Panc1 (cell line): ENCODE measurements at places on chromosomes 5 and 9. TPM values are rescaled to one million over a fixed set of nuclear protein-coding genes. Genes with fewer than 3 reads are reported as not detected.

DNA sequence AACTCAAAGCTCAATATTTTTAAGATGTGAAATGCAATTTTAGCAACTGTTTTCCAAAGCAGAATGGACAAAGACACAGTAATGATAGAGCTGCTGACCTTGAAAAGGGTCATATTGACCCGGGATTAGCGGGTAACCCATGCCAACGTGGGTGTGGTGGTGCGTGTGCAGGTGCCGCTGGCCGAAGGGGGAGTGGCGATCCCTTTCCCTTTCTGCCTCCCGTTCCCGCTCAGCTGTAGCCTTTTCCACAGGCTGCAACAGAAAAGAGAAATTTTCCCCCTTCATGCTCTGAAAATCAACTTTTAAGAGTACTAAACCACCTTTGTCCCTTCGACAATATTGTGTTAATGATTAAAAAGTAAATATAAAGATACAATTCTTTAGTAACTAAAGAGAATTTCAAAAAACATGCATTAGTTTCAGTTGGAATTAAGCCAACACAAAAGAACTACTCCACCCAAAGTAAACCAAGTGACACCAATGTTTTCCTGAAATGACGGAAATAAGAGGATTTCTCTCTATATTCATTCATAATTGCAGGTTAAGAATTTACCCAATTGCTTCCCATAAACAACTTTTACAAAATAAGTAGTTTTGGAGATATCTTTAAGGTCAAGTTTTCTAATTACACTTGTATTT lies 105.2 kb downstream of the ZNF608 start:
- peak overlapping the region; percentile 92 for H3K27ac ChIP-seq
- H3K36me3 ChIP-seq: no peaks in the 10 kb centered on the region
- no peak for DNase-seq
- H3K4me3 ChIP-seq: no peak overlapping the region
- H3K27me3 ChIP-seq: no peaks in the 10 kb centered on the region
- peaks cover 28% of the 10 kb centered on the region for H3K4me1 ChIP-seq

DNA sequence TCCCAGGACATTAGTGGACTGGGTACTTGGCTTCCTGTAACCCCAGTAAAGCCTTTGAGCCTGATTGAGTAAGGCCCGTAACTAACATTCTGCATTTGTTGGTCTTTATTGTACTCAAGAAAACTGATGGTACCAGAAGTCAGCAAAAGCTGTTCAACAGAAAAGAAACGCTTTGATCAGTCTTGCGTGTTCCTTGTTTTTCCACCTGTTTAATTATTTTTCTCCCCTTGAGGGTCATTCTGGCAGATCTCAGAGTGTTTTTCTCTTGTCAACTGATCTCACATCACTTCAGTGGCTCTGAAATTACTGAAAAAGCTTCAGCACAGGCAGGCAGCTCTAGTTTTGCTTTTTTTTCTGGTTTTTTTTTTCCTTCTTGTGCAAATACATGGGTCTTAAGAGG lies 6.1 kb upstream of the TMEM268 start:
- no peaks in the 10 kb centered on the region; the same call in 1 of the 2 replicates for H3K4me1 ChIP-seq
- no peaks in the 10 kb centered on the region for H3K27me3 ChIP-seq
- H3K4me3 ChIP-seq: no peak overlapping the region
- no peak for DNase-seq
- H3K27ac ChIP-seq: no peak overlapping the region

- DNase-seq: no peak
- peaks cover 16% of the 10 kb centered on the region; the same call in 1 of the 2 replicates for H3K4me1 ChIP-seq
- no peaks in the 10 kb centered on the region for H3K27me3 ChIP-seq
- H3K36me3 ChIP-seq: no peaks in the 10 kb centered on the region
- peak overlapping the region; percentile 33 for H3K4me3 ChIP-seq
- peak overlapping the region; percentile 71 for H3K27ac ChIP-seq
Observed at GRCh38 chr5:72556351-72557166, 49.3 kb upstream of the ZNF366 start.

- no peaks in the 10 kb centered on the region for H3K4me1 ChIP-seq
- no peak for DNase-seq
- no peaks in the 10 kb centered on the region for H3K27me3 ChIP-seq
- no peak overlapping the region for H3K4me3 ChIP-seq
- H3K36me3 ChIP-seq: no peaks in the 10 kb centered on the region
Observed at GRCh38 chr5:567664-568060, 43.4 kb upstream of the SLC9A3 start.

DNA sequence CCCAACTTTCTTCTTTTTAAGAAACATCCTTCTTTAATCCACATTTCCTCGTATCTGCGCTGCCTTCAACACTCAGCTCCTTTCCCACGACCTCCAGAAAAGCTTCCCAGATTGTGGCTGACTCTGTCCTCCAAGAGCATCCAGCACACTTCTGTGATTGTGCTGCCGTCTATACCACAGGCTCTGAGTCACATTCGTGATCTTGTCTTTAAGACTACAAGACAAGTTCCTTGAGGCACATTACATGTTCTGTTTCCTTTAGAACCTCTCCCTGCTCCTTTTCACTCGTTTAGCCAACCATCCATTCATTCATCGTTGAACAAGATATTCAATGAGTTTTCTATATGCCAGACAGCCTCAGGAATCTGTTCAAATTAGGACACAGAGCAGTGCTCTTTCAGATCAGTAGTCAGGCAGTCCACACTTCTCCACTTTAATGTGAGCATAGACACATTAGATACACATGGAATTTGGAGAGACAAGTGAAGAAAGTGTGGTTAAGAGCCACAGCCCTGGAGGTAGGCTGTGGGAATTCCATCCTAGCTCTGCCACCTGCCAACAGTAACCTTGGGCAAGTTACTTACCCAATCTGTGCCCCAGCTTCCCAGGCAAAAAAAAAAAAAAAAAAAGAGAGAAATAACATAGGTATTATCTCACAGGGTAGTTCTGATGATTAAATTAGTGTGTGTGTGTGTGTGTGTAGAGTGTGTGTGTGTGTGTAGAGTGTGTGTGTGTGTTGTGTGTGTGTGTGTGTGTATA lies 18.9 kb downstream of the WHRN start:
- H3K4me1 ChIP-seq: no peaks in the 10 kb centered on the region
- H3K4me3 ChIP-seq: no peak overlapping the region
- no peaks in the 10 kb centered on the region for H3K27me3 ChIP-seq
- H3K36me3 ChIP-seq: no peaks in the 10 kb centered on the region

DNA sequence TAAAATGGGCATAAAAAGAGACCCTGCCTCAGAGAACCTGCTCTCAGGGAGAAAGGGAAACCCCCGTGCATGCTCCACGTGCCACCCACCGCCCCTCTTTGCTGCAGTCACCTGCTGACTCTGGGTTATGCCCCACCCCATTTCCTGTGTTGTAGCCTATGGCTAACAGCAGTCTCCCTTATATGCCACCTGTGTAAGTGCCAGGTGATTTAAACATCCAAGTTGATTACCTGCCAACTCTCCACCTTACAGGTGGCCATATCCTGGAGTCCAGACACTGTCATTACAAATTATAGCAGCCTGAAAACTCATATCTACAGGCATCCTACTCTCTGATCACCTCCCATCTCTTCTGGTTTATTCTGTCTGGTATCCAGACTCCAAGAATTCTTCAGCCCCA lies 242.6 kb downstream of the HSPA4 start:
- H3K27ac ChIP-seq: no peak overlapping the region
- no peak for DNase-seq

DNA sequence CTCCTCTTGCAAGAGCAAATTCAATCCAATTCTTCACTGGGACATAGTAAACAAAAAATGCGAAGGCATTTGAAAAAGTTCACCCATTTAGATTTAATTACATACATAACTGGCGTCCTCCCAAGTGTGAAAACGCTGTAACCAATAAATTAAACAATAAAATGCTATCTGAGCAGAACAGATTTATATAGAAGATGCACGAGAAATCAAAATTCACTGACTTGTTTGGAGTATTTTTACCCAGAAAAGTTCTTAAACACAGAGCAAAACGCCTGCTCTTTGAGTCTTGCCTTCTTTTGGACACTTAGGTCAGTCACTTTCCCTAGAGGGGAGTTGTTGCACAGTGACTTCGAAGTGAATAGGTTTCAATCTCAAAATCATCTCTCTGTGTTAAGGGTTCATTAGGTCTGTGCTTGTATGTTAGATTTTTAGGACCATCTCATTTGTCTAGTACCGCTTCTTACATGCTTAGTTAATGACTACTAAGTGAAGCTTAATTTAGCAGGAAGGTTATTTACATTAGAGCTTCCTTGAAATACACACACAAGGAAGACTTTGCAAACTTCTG lies 1.9 kb downstream of the ALDH1A1 start:
- no peaks in the 10 kb centered on the region for H3K36me3 ChIP-seq
- DNase-seq: no peak
- no peak overlapping the region for H3K27ac ChIP-seq

- DNase-seq: no peak
- no peaks in the 10 kb centered on the region for H3K36me3 ChIP-seq
- H3K27ac ChIP-seq: no peak overlapping the region
- no peak overlapping the region for H3K4me3 ChIP-seq
- H3K27me3 ChIP-seq: no peaks in the 10 kb centered on the region
Observed at GRCh38 chr5:77957931-77958521, 181.9 kb upstream of the TBCA start.

GRCh38 chr9:136824496-136825225 lies 16.9 kb downstream of the RABL6 start:
- no peak overlapping the region for H3K27ac ChIP-seq
- no peaks in the 10 kb centered on the region for H3K27me3 ChIP-seq
- DNase-seq: no peak

DNA sequence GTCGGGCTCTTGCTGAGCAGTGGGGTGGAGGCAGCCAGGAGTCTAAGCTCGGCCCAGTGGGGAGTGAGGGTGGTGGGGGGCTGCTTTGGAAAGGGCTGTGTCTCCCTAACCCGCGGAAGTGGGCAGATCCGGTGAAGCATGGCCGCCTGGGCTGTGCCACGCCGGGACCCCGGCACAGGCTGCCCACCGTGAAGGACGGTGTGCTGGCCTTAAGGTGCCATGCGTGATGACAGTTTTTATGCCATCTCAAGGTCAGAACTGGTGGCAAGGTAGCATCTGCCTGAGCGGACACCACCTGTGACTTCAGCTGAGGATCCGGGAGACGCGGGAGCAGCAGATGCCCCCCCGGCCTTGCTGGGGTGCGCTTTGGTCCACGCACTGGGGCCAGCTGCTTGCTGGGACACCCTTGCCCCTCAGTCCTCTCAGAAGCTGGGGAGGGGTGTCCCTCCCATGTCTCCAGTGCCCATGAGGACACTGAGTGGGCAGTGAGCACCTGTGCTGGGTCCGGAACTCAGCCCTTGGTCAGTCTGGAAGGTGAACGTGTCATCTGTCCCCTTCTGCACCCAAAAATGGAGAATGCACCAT lies 53.9 kb downstream of the AHRR start:
- no peaks in the 10 kb centered on the region; the same call in 1 of the 2 replicates for H3K4me1 ChIP-seq
- no peak overlapping the region for H3K27ac ChIP-seq
- H3K36me3 ChIP-seq: no peaks in the 10 kb centered on the region
- H3K27me3 ChIP-seq: no peaks in the 10 kb centered on the region

DNA sequence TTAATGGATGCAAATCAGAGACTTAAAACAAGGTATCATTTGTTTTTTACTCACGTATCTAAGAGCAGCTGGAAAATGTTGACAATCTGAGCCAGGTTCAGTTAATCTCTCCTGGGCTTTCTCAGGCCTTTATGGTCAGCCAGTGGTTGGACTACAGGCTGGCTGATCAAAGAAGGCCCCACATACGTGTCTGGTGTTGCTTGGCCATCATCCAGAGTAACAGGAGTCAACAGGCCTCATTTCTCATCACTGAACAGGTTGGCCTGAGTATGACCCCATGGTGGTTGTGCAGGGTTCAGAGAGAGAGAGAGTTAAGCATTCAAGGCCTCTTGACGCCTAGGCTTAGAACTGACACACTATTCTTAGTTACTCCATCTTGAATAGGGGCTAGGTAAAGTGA lies 97.0 kb upstream of the VLDLR start:
- no peaks in the 10 kb centered on the region for H3K36me3 ChIP-seq
- no peaks in the 10 kb centered on the region for H3K4me1 ChIP-seq
- H3K27ac ChIP-seq: no peak overlapping the region

DNA sequence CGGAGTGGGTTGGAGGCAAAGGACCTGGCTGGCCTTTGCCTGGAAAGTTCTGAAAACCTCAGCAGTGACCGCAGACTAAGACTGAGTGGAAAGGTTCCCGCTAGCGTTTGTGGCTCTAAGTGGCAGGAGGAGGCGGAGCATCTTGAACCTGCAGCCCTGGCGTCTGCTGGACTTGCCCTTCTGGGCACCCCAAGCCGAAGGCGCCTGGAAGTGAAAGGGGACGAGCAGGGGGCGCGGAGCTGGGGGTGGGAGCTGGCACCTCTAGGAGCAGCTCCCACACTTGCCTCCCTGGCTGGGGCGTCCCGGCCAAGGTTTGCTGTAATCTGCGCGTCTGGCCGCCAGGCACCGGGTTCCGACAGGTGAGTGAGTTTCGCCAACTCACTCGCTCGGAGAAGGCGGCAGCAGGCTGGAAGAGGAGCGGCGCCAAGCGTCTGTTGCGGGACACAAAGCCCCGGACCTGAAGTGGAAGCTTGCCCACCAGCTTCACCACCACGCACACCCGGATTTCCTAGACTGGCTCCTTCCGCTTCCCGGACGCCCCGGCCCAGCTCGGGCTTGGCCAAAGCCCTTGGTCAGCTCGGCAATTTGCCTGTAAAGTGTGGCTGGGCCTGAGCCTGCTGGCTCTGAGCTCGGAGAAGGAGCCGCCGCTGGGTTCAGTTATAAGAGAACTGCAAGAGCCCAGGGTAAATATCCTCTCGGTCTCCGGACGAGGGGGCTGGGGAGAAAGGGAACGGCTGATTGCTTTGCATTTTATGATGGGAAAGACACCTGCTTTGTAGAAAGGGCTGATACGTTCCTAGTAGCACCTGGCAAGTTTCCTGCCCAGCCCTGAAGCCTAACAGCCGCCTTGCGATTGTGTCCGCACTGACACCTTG lies at the start of gene GNA14:
Gene GNA14 (minus strand): TSS at position 89 of the 875 bp plus-strand sequence. CDS start 529 bp downstream, outside the sequence.
- H3K27ac ChIP-seq: no peak within 1 kb of the TSS
- no peaks in the 10 kb centered on the region for H3K36me3 ChIP-seq
- no peaks in the 10 kb centered on the region for H3K4me1 ChIP-seq
- H3K4me3 ChIP-seq: peak within 1 kb of the TSS; percentile 54
- DNase-seq: no peak
- H3K27me3 ChIP-seq: no peaks in the 10 kb centered on the region

DNA sequence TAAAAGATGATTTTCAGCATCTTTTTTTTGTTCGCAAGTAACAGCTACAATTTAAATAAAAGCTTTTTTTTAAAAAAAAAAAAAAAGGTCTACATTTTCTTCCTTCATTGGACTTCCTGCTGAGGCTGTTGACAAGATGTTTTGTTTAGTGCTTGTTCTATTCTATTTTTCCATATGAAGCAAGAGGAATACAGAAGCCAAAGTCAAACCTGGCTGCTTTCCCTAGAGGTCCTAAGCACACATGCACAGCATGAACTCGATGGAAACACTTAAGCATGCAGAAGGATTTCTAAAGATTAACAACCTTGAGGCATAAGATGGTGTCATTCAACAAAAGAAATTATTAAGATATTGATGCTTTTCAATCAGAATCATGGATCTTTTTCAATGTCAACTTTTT lies 105.1 kb downstream of the ADCY2 start:
- no peak for DNase-seq
- H3K4me1 ChIP-seq: no peaks in the 10 kb centered on the region
- H3K27ac ChIP-seq: no peak overlapping the region
- H3K27me3 ChIP-seq: no peaks in the 10 kb centered on the region
- no peaks in the 10 kb centered on the region for H3K36me3 ChIP-seq

The NMUR2 gene
- total RNA-seq: not detected

The DDX4 gene
- total RNA-seq: not detected

The RNF145 gene
- total RNA-seq: 81.8 TPM

The SLC36A3 gene
- total RNA-seq: not detected

The NOL8 gene
- total RNA-seq: 30.6 TPM

The FCHO2 gene
- 25.3 TPM for total RNA-seq

The BNC2 gene
- 5.7 TPM for total RNA-seq

The SYNPO gene
- 82.8 TPM for total RNA-seq

The DMAC1 gene
- total RNA-seq: 13.8 TPM

The CKMT2 gene
- total RNA-seq: not detected

The IFNK gene
- not detected for total RNA-seq
